ENCODE measurements at places on chromosomes 5 and 9. TPM values are rescaled to one million over a fixed set of nuclear protein-coding genes. Genes with fewer than 3 reads are reported as not detected.

- H3K27me3 ChIP-seq, result no peaks in the 10 kb centered on the region
- peaks cover 58% of the 10 kb centered on the region for H3K4me1 ChIP-seq
- H3K27ac ChIP-seq, result no peak overlapping the region
- peaks cover 6% of the 10 kb centered on the region for H3K36me3 ChIP-seq
- DNase-seq, result no peak
- no peak overlapping the region for H3K4me3 ChIP-seq
These were observed 6.6 kb downstream of the GALNT10 start for GRCh38 chr5:154196955-154197652.

GRCh38 chr5:177610131-177610769, 10.3 kb downstream of the B4GALT7 start:
- H3K36me3 ChIP-seq, result no peaks in the 10 kb centered on the region
- H3K27ac ChIP-seq, result no peak overlapping the region
- peak; percentile 88 for DNase-seq
- H3K4me1 ChIP-seq, result peaks cover 13% of the 10 kb centered on the region

DNA sequence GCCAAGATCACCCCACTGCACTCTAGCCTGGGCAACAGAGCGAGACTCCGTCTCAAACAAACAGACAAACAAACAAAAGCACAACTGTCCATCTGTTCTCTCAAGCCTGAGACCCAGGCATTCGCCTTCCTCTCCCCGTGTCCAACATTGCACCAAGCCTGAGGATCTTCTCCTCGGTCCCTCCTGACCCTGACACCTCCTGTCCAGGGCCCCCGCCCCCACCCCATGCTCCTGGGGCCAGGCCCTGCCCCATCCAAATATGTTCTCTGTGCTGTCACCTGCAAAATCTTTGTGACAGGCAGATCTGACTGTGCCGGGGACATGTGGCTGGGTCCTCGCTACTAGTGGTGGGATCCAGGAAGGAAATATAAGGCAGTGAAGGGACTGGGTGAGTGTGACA, 33.4 kb upstream of the UNC5A start:
- no peaks in the 10 kb centered on the region for H3K27me3 ChIP-seq
- H3K4me1 ChIP-seq, result peaks cover 7% of the 10 kb centered on the region
- H3K4me3 ChIP-seq, result no peak overlapping the region
- peak; percentile 82 for DNase-seq
- no peaks in the 10 kb centered on the region for H3K36me3 ChIP-seq

GRCh38 chr5:117872798-117873368, 1115.5 kb downstream of the DTWD2 start:
- no peak overlapping the region for H3K27ac ChIP-seq
- H3K4me3 ChIP-seq, result no peak overlapping the region
- no peaks in the 10 kb centered on the region for H3K4me1 ChIP-seq

DNA sequence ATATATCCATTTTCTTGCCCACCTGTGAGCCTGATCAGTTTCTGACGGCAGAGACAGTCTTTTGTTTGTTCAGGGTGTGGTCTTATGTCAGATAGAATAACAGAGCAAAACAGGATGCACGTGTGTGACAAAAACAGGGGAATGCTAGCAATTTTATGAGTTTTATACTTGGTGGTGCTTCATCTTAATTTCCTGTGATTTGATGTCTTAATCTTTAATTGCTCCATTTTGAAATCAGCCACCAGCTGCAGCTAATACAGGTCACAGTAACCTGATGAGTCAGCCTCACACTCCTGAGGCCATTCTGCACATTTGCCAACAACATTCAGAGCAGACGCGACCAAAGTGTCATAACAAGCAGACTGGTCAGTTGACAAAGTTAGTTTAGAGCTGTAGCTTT, 42.3 kb upstream of the JMY start:
- no peaks in the 10 kb centered on the region for H3K36me3 ChIP-seq
- no peak overlapping the region for H3K4me3 ChIP-seq
- no peaks in the 10 kb centered on the region for H3K27me3 ChIP-seq
- DNase-seq, result no peak
- H3K27ac ChIP-seq, result no peak overlapping the region

DNA sequence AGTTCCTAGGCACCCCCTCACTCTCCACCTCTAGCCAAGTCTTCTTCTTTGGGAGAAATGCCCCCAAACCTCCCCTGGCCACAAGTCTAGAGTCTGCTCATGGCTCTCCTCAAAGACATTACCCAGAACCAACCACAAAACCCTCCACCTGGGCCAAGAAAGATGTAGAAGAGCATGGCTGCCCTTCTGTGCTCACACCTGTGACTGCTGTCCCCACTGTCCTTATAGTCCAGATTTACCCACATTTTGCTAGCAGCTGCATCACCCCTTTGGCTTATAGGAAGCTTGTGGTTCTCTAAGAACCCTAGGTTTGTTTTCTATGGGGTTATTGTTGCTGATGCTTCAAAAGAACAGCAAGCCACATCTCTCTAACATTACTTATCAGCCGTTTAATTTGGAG, 6.1 kb upstream of the GABBR2 start:
- no peak overlapping the region for H3K27ac ChIP-seq
- no peaks in the 10 kb centered on the region for H3K4me1 ChIP-seq
- no peaks in the 10 kb centered on the region for H3K36me3 ChIP-seq
- no peak overlapping the region for H3K4me3 ChIP-seq
- H3K27me3 ChIP-seq, result no peaks in the 10 kb centered on the region
- no peak for DNase-seq

GRCh38 chr9:135135171-135135928, 47.9 kb downstream of the OLFM1 start:
- H3K4me3 ChIP-seq, result no peak overlapping the region
- no peak overlapping the region for H3K27ac ChIP-seq
- no peak for DNase-seq
- H3K4me1 ChIP-seq, result peaks cover 5% of the 10 kb centered on the region

GRCh38 chr9:94760660-94761059, 34.2 kb downstream of the AOPEP start:
- DNase-seq, result no peak
- no peak overlapping the region for H3K27ac ChIP-seq
- no peaks in the 10 kb centered on the region for H3K27me3 ChIP-seq
- H3K4me1 ChIP-seq, result no peaks in the 10 kb centered on the region

DNA sequence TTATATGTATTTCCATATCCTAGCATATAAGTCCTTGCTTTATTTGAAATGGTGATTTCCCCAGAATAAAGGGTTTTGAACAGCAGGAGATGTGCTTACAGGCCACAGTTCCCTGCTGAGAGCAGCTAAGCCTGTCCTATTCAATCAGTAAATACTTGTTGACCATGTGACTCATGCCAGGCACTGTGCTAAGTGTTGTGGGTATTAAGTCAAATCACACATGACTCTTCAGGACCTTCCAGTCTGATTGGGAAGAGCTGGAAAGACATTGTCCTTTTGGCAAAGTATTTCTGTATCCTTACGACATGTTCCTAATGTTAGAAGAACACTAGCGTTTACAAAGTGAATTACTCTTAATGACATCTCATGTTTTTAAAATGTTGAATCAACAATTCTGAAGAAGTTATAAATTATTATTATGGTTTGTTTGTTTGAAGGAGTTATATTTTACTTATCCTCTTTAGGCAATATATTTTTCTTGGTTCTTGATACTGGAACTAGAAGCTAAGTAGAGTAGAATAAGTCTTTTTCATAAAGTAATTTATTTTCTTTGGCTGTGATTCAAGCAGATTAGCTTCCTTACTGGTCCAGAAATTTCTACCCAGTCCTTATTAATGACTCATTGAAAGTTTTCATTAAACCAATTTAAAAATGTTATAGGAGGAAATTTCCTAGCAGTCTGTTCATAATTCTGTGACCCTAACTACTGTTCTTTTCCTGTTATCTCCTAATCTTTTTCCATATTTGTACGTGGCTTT, 82.1 kb downstream of the GAPVD1 start:
- no peaks in the 10 kb centered on the region for H3K27me3 ChIP-seq
- no peak for DNase-seq
- H3K27ac ChIP-seq, result no peak overlapping the region
- peaks cover 81% of the 10 kb centered on the region for H3K36me3 ChIP-seq

DNA sequence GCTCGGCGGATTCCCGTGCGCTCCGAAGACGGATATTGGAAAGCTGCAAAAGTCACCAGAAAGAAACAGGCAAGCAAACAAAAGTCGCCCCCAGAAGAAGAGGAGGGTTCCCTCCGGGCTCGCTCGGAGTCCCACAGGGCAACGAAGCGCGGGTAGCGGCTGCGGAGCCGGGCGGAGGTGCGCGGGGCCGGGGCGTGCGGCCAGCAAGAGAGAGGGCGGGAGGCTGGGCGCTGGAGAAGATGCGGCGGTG, at the start of gene FBN2:
Gene FBN2, minus strand, starts transcription at position 246 of the 250 bp plus-strand sequence. CDS start 642 bp downstream, outside the sequence.
- DNase-seq, result no peak
- peak within 1 kb of the TSS; percentile 70 for H3K4me3 ChIP-seq
- peaks cover 46% of the 10 kb centered on the region for H3K4me1 ChIP-seq
- no peaks in the 10 kb centered on the region for H3K27me3 ChIP-seq
- H3K36me3 ChIP-seq, result no peaks in the 10 kb centered on the region

GRCh38 chr5:113663879-113664541, 150.5 kb downstream of the YTHDC2 start:
- no peaks in the 10 kb centered on the region for H3K36me3 ChIP-seq
- no peaks in the 10 kb centered on the region for H3K27me3 ChIP-seq
- no peaks in the 10 kb centered on the region for H3K4me1 ChIP-seq
- H3K27ac ChIP-seq, result no peak overlapping the region
- H3K4me3 ChIP-seq, result no peak overlapping the region

- H3K4me1 ChIP-seq, result peaks cover 21% of the 10 kb centered on the region
- H3K27ac ChIP-seq, result peak overlapping the region; percentile 71
- no peaks in the 10 kb centered on the region for H3K27me3 ChIP-seq
- DNase-seq, result no peak
These were observed 39.4 kb upstream of the STARD4 start for GRCh38 chr5:111551569-111552275.

DNA sequence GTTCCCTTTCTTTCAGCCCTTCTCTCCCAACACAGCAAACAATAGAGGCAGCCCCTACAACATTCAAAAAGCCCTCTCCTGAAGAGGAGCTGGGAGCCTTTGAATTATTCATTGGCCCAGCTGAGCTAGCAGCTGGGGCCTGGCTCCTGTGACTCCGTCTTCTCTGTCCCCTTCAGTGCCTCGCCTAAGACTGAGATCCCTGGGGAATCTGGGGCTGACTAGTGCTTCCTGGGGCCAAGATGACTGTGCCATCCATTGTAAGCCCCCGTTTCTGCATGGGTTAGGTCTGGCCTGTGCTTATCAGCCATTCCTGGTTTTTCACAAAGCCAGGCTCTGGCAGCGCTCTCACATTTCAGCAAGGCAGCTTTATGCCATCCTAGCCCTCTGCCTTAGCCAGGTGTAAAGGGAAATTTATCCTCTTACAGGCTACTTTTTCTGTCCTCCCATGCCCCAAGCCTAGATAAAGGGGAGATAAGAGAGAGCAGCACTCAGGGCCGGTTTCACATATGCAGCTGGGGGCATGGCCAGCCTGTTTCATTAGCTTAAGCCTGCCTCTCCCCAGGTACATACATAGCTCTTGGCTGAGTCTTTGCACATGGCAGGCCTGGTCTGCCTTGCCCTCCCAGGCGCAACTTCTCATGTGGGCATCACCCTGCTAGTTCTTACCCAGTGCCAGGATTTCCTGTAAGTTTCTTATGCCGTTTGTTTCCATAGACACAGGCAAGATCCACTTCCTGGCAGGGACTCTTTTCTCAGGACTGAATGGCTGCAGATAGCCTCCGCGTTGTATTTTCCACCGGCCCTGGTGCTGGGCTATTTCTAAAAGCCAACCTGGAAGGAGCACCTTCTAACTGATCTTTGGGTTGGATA, 15.8 kb downstream of the PTPA start:
- peak overlapping the region; percentile 11 for H3K27ac ChIP-seq
- no peak for DNase-seq
- H3K27me3 ChIP-seq, result no peaks in the 10 kb centered on the region
- H3K4me3 ChIP-seq, result no peak overlapping the region
- H3K4me1 ChIP-seq, result peaks cover 7% of the 10 kb centered on the region

The CAPSL gene
- not detected for total RNA-seq

The SOWAHA gene
- 0.06 TPM for total RNA-seq

The CATSPER3 gene
- total RNA-seq, result not detected

The ANKRD31 gene
- total RNA-seq, result under 0.01 TPM

The LCN1 gene
- not detected for total RNA-seq

The PRELID1 gene
- 80.6 TPM for total RNA-seq
